ENCODE measurements at places on chromosomes 3 and 15.

DNA sequence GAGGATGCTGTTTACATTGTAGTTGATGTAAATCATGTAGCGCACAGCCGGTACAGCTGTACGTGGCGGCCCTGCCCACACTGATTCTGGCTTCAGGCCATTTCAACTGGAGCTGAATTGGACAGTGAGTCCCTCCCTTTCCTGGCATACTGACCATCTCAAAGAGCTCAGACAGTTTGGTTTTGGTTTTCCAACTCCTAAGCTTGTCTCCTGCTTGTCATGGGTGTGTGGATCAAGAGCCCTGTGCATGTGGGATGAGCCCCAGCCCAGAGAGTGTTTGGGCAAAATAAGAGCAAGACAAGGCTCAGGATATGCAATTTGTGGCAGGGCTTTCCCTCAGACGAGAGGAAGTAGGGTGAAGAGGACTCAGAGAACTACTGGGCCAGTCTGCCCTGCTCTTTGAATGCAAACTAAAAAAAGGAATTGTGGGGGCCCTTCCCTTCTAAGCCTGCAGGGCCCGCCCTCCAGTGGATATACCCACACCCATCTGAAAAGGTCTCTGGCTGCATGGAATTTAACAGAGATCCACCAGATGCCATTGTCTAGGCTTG lies 13.3 kb downstream of the ITGA11 start:
- no peak for DNase-seq

DNA sequence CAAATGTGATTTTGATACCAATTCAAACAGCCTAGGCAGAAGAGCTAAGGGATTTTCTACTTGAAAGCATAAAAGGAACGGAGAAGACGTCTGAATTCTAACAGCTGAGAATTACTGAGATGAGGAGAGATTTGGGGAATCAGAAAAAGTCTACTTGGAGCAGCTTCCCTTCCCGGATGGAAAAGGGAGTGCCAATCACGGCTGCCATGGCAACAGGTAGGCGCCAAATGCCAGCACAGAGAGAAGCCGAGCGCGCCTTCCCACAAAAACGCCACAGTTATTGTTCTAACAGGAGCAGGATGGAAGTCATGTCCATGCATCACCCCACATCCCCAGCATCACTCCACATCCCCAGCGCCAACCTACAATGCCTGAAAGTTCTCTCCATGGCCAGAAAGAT lies 63.5 kb upstream of the PRR20G start:
- no peak for DNase-seq

DNA sequence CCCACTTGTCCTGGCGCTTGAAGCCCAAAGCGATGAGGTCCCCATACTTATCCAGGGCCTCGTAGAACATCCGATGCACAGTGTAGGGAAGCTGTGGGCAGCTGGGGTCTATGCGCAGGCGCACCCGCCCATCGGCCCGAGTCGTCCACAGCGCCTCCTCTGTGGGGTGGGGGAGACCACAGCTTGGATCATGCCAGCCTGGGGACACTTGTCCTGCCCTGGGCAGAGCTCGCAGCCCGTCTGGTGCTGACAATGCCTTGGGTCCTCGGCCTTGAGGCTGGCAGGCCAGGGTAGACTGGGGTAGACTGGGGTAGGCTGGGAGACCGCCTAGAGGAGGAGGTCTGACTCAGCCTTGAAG lies 39.8 kb downstream of the ACSBG1 start:
- no peak for DNase-seq

- no peak for DNase-seq
These were observed 46.5 kb downstream of the BBS4 start for GRCh38 chr15:72732516-72732915.

- DNase-seq, result no peak
These were observed 86.8 kb downstream of the FSIP1 start for GRCh38 chr15:39695793-39696192.

- DNase-seq, result no peak
These were observed 31.0 kb upstream of the DNAJC13 start for GRCh38 chr3:132386259-132386658.

DNA sequence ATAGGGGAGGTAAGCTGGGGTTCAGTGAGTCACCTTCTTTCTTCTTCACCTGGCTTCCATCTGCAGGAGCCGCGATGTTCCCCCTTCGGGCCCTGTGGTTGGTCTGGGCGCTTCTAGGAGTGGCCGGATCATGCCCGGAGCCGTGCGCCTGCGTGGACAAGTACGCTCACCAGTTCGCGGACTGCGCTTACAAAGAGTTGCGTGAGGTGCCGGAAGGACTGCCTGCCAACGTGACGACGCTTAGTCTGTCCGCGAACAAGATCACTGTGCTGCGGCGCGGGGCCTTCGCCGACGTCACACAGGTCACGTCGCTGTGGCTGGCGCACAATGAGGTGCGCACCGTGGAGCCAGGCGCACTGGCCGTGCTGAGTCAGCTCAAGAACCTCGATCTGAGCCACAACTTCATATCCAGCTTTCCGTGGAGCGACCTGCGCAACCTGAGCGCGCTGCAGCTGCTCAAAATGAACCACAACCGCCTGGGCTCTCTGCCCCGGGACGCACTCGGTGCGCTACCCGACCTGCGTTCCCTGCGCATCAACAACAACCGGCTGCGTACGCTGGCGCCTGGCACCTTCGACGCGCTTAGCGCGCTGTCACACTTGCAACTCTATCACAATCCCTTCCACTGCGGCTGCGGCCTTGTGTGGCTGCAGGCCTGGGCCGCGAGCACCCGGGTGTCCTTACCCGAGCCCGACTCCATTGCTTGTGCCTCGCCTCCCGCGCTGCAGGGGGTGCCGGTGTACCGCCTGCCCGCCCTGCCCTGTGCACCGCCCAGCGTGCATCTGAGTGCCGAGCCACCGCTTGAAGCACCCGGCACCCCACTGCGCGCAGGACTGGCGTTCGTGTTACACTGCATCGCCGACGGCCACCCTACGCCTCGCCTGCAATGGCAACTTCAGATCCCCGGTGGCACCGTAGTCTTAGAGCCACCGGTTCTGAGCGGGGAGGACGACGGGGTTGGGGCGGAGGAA lies 2.6 kb downstream of the ISLR2 start:
- DNase-seq, result no peak

- no peak for DNase-seq
These were observed 24.3 kb upstream of the CLDN1 start for GRCh38 chr3:190346541-190346940.

- DNase-seq, result no peak
These were observed 5.4 kb downstream of the CRABP1 start for GRCh38 chr15:78345396-78346125.

DNA sequence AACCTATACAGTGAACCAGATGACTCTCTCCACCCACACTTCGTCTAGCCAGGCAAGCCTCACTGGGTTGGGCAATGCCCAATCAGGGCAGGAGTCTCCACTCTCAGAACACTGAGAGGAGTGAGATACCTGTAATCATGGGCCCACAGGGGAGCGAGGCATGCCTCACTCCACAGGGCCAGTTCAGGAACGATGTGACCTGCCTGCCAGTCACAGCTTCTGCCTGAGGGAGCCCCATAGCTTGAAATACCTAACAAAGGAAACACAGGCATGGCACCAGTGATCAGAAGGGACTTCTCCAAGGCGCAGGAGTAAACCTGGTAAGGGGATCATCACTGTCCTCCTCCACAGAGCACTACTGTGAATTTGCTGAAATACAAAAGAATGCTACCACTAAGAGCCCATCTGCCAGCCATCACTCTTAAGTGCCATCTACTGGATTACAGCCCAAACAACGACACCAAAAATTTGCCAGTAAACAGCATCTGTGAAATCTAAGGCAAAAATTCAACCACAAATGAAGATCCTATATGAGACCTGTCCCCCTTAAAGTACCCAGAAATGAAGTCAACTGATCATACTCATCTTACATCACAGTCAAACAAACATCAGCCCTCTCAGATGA lies 689.9 kb upstream of the SEMA6D start:
- DNase-seq, result no peak

GRCh38 chr15:42367041-42367440 lies 7.7 kb downstream of the CAPN3 start:
- peak; percentile 83 for DNase-seq

DNA sequence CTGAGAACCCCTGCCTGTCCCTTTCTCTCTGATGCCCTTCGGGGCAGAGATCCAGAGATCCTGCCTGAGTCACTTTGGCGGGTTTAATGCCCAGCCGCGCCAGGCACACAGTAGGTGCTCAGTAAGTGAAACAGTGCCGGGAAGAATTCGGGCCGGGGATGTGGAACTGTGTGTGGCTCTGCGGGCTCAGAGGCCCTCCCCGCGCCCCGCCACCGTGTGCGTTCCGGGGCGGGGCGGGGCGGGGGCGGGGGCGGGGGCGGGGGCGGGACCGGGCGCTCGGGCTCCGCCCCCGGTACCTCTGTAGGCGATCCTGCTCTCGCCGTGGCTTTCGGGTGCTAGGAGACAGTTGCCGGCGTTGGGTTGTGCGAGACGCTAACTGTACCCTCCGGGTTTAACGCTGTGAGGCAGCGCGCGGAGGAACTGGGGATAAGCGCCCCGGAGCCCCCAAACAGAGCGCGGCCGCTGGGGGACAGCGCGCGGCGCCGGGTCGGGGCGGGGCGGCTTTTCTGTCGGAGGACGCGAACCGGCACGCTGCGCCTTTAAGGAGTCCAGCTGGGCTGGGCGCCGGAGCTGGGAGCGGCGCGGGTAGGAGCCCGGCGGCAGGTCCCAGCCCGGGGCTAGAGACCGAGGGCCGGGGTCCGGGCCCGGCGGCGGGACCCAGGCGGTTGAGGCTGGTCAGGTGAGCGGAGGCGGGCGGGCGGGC lies at the start of gene ABHD6:
Gene ABHD6, plus strand, starts transcription at position 555 of the 703 bp plus-strand sequence. CDS start 18,795 bp downstream, outside the sequence.
- peak; percentile 82 for DNase-seq

DNA sequence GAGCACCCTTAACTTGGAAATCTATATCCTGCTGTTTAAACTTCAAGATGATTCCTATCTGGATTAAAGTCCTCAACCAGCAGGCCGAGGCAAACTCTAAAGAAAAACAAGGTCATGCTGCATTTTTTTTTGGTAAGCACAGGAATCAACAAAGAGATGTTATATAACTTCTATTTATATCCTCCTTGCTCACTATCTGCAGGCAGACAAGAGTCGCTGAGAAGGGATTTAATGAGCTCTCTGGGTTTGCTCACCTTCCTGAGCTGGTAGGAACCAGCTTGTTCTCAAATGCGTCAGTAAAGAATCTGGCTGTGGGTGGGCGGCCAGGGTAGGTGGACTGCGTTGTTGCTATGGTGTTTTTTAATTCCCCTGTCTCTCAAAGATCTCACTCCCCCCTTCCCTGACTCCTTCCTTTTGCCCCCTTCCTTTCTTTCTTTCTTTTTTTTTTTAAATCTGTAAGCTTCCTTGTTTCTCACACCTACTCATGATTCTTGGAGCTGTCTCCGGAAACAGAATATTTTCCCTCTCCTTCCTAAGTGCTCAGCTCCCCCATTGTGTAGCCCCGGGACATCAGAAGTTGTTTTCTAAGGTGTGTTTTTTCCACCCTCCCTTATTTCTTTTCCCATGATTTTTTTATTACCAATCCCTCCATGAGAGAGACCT lies 228.8 kb upstream of the BHLHE40 start:
- DNase-seq, result peak; percentile 27

DNA sequence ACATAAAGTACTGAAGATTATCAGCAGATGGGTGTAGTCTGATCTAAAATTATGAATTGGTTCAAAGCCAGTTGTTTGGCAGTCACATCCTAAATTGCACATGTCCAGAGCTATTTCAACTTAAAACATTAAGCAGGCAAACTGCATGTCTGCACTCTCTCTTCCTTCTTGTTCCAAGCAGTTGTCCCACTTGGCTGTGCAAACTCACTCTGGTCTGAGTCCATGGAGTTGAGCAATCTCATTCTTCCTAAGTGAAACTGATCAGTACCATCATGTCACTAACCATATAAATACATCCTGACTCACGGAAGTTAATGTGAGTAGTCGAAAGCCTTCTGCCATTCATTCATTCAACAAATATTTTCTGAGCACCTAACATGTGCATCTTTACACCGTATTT lies 353.0 kb downstream of the ROBO1 start:
- DNase-seq, result no peak

DNA sequence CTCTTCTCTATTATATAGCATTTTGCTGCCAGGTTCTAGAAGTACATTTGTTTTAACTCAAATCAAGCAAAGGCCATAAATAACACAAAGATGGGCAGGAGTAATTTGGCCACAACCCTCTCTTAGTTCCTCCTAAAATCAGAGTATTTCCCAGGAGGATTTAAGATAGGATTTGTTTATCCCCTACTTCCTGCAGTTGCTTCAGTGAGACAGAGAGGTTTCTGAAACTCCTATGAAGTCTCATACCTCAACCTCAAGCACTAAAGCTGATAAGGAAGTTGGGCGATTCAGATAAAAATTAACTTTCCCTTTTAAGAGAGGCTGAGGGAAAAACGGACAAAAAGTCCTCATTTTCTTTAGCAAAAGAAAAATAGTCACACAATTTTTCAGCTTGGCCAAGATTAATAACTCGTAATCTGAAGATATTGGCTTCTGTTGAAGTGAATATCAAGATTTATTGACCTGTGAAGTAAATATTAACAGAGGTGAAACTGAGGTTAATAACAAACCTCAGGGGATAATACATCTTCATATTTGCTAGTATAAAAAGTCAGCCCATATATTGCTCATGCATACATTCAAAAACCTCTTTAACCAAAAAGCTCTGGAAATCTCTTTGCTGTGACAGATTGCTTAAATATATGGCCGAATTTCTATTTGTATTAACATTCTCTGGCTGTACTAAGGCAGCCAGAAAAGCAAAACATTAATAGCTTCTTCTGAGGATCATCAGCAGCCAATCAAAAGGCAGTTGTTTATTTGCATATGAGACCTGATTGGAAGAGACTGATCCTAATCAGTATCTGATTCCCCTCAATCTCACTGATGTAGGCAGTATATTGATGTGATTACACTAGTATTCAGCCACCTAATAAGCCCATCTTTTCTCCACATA lies 90.6 kb upstream of the GADL1 start:
- DNase-seq, result no peak

- DNase-seq, result no peak
These were observed 15.9 kb downstream of the EMC7 start for GRCh38 chr15:34085746-34086145.

GRCh38 chr3:20930034-20930433 lies 744.0 kb upstream of the SGO1 start:
- DNase-seq, result no peak

DNA sequence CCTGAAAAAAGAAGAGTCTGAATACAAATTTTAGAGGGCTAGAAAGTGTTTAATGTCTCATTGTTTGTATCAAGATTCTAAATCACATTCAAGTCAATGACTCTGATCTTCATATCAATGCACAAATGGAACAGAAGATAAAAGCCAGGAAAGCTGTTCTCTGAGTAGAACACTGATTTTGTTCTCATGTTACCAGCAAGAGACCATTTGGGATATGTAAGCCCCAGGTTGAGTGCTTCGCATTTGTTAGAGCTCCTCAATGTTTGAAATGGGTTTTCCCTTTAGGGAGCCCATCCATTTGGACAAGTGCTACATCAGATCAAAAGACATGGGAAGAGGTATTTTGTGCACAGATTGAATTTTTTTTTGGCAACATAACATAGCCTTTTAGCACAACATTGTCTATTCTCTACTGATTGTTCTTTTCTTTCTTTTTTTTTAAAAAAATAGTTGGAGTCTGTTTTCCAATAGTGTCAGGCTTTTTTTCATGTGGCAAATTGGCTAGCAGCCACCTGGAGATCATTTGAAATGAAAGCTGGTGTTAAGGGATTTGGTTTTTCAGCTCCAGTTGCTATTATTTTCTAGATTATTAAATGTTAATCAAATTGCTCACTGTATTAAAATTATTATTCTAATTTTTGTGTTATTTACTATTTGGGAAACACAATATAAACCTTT lies 74.5 kb upstream of the ZPLD1 start:
- DNase-seq, result no peak

All from suppressor macrophage treated with lipopolysaccharide for 4 hours (primary cell).